ENCODE measurements at places on chromosomes 3 and 15.

DNA sequence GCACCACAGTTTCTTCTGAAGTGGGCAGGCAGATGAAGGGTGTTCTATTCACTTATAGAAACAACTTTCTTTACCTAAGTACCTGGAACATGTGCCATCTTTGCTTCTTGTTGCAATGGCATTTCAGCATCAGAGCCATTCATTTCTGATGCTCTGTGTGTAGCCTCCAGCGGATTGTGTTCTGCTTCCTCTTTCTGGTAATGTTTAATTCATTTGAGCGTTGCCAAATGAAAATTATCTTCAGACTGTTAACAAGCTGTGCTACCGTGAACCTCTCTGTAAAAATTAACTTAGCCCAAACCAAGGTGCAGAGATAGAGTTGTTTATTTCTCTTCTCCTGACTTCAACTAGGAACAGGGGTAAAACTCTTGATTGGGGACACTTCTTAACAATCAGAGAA lies 302.0 kb downstream of the EDEM1 start:
- DNase-seq, result no peak

GRCh38 chr3:4501927-4502326 lies 8.8 kb downstream of the ITPR1 start:
- no peak for DNase-seq

DNA sequence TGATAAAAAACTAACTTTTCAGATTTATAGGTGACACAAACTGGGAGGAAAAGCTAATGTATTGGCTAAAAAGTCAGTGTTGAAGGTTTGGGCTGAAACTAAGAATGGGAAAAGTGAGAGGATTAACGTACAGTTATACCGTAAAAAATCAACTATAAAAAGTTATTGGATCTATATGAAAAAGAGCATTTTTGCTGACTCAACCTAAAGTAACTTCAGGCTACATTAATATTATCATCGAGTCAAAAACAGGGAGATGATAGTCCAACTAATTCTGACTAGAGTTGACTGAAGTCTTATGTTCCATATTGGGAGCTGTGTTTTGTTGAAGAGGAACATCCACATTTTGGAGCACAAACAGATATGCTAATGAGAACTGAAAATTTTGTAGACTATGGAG lies 19.9 kb downstream of the ZNF654 start:
- DNase-seq, result no peak

- no peak for DNase-seq
These were observed 33.8 kb upstream of the IP6K2 start for GRCh38 chr3:48750856-48751255.

- DNase-seq, result no peak
These were observed 464.3 kb upstream of the WNT5A start for GRCh38 chr3:55951388-55951787.

- peak; percentile 30 for DNase-seq
These were observed at the start of gene PIGZ for GRCh38 chr3:196968233-196969133. TSS of gene PIGZ (minus strand) at chr3:196968833. CDS start at chr3:196952031, 16,802 bp downstream.

- peak; percentile 23 for DNase-seq
These were observed 80.2 kb downstream of the BFSP2 start for GRCh38 chr3:133479895-133480669.

- DNase-seq, result no peak
These were observed 3.6 kb upstream of the A4GNT start for GRCh38 chr3:138135833-138136194.

DNA sequence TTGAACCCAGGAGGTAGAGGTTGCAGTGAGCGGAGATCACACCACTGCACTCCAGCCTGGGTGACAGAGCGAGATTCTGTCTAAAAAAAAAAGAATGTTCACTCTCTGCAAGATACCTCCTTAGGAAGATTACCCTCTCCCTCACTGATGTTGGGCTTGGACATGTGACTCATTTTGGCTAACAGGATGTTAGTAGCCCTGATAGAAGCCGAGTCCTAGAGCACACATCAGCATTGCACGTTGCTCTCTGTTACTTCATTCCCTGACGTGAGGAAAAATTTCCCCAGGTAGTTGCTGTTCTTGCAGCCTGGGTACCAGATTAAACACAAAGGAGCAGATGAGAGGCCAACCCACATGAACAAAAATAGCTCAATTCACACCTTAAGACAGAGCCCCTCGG lies 78.1 kb upstream of the PRICKLE2 start:
- no peak for DNase-seq

GRCh38 chr3:28012830-28013229 lies 228.6 kb upstream of the CMC1 start:
- DNase-seq, result no peak

GRCh38 chr15:72312605-72313447 lies 7.1 kb downstream of the CELF6 start:
- DNase-seq, result peak; percentile 76

GRCh38 chr3:156762631-156763185 lies 63.4 kb upstream of the LEKR1 start:
- no peak for DNase-seq

GRCh38 chr3:115644391-115644790 lies 21.1 kb downstream of the GAP43 start:
- no peak for DNase-seq

DNA sequence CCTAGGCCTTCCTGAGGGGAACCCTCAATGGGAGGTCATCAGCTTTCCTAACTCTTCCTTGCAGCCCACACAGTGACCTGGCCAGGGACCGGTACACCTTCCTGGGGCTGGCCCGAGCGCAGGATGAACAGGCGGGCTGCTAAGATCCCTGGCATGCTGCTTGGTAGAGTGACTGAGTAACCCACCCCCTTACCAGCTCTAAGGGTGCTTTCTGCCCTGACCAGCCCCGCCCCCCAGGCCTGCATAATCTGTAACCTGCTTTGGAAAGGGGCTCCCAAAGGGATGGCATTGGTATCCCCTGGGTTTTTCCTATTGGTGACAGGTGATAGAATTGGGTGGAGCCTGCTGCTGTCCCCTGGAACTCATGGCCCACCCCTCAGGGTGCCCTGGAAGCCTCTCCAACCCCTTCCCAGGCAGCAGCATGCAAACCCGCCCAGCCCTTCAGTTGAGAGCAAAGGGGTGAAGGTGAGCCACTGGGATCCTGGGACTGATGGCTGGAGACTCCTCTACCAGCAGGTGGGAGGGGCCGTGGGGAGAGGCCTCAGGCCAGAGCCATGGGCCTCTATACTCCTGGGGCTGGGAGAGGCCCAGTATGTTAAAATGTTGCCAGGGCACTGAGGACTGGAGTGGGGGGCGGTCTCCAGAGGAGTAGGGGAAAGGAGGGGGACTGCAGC lies 11.1 kb upstream of the KIF7 start:
- no peak for DNase-seq

GRCh38 chr15:68565726-68566125 lies 13.1 kb upstream of the CORO2B start:
- peak; percentile 13 for DNase-seq

- no peak for DNase-seq
These were observed 81.9 kb upstream of the SLC25A36 start for GRCh38 chr3:140859592-140860336.

- no peak for DNase-seq
These were observed 12.9 kb downstream of the DZIP3 start for GRCh38 chr3:108602249-108602934.
